ENCODE measurements at places on chromosomes 7 and 10.

GRCh38 chr7:155207326-155208002, 90.2 kb upstream of the INSIG1 start:
- DNase-seq, result no peak

GRCh38 chr7:151104411-151105235, 18.3 kb downstream of the AGAP3 start:
- no peak for DNase-seq

DNA sequence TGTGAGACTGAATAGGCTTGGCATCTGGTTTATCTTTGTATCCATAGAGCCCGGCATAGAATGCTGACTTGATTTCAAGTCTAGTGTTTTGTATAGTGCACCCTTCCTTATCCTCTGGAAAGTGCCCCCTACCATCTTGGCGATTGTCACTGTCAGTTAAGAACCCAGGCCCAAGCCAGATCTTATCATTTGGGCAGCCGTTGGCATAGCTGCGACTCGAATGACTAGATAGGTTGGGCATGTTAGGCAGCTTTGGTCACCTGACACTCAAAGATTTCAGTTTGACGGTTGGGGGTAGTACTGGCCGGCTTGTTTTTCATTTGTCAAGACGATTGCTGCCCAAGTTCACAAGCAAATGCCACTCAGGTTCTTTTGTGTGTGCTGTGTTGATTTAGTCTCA, 6.6 kb downstream of the NIPSNAP2 start:
- DNase-seq, result no peak

DNA sequence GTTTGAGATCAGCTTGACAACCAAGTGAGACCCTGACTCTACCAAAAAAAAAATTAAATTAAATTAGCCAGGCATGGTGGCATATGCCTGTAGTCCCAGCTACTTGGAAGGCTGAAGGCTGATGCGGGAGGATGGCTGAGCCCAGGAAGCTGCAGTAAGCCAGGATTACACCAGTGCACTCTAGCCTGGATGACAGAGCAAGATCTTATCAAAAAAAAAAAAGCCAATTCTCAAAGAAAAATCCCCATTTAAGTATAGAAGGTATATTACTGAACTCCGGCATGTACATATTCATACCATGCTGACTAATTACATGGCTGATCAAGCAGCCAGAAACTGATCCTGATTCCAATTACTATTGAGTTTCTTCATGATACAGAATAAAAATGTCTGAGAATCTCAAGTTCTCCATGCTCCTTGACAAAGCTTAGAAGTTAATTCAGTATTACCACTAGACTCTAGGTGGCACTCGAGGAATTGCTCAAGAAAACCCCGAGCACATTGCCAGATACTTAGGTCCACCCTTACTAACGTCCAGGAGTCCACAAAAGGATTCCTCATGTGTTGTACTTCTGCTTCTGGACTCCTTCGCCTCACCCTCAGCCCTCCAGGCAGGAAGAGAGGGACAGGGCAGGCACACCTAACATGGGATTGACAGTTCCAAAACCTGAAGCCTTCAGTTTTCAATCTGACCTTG, 148.9 kb downstream of the PARD3 start:
- DNase-seq, result no peak

DNA sequence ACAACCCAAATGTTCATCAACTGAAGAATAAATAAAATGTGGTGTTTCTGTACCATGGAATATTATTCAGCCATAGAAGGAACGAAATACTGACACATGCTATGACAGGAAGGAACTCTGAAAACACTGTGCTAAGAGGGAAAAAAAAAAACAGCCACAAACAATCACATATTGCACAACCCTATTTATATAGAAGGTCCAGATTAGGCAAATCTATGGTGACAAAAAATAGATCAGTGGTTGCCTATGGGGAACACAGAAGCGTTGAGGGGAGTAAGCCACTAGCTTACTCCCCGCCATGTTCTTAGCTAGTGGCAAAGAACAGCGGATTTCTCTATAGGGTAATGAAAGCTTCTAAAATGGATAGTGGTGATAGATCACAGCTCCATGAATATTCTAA, 198.4 kb downstream of the TPST1 start:
- no peak for DNase-seq

DNA sequence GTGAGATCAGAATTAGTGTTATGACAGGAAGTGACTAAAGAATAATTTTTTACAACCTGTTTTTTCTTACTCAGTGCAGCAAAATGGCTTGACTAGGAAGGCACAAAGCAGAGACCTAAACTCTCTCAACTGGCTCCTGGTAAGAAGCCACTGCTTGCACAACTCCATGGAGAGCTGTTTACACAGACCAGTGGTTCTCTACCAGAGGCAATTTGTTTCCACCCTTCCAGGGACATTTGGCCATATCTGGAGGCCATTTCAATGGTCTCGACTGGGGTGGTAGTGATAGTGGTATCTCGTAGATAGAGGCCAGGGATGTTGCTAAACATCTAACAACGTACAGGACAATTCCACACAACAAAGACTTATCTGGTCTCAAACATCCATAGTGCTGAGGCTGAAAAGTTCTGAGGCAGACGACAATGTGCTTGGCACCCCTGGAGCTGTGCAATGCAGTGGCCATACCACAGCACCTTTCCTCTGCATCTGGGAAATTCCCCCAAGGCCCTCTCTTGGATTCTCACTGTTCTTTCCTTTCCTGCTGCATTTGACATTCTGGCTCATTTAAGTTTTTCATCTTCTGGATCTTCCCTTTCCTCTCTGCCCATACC, 105.4 kb upstream of the LAMB4 start:
- no peak for DNase-seq

DNA sequence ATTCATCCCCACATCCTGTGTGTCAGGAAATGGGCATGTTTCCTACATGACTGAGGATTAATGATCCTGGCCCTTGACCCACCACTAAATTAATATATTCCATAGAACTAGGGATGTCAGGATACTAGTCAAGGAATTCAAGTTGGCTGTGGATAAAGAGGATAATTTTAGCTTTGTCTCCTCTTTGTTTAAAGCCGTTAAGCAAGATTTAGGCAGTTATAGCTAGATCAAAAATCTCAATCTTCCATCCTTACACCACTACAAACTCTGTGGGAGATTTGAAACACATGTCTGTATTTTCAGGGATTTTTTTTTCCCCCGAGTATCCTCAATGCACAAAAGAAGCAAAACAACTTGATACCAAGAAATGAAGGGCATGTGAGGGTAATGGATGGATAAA, 417.1 kb downstream of the MAGI2 start:
- no peak for DNase-seq

GRCh38 chr7:73682745-73683055, 553 bp downstream of the DNAJC30 start:
- no peak for DNase-seq

DNA sequence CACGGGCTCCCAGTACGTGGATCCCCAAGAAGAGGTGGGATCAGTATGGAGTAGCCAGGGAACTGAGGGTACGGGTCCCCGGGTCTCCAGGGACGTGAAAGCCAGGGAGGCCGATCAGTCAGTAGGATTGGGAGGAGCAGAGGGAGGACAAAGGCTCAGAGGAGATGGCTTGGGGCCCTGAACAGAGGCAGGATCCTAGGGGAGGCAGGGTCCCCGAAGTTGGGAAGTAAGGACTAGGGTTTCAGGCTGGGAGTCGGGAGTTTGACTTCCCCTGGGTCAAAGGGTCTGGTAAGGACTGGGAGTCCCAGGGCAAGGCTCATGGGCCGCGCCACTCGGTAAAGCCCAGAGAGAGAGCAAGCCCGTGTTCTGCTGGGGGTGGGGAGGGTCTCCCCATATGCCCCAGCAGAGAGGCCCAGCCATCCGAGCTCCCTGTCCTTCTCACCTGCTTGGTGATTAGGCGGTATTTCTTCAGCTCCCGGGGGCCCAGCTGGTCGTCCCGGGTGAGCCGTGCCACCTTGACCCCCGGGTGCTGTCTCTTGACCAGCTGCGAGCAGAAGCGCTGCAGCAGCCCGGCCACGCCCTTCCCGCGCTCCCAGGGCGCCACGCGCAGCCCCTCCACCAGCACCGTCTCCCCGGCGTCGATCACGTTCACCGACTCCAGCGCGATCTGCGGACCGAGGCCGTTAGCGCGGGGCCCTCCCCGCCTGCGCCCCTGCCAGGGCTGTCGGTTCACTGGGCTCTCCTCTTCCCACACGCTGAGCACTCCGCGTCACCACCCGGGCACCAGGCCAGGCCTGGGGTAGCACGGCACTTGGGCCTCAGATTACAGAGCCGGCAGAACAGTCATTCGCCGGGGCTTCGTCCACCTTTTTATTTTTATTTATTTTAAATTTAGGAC, 7.0 kb downstream of the NAT16 start:
- DNase-seq, result no peak

DNA sequence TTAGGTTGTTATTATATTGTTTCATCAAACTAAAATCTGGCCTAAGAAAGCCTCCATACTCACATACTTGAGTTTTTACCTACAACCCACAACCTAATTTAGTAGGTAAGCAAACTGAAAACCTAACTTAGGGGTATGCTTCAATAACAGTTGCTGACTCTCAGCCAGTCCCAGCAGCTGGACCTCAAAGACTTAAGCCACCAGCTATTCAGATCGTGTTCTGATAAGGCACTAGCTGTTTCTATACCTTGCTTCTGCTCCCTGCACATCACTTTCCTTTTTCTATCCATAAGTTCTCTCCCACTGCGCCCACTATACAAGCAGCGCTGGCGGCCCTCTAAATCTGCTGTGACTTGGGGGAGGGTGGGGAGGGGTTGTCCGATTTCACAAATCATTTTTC, 42.3 kb downstream of the SUGCT start:
- DNase-seq, result no peak

- no peak for DNase-seq
Observed at GRCh38 chr7:93910076-93910994, 4.0 kb downstream of the GNGT1 start.

GRCh38 chr10:49310460-49310859, 11.5 kb downstream of the C10orf71 start:
- peak; percentile 37 for DNase-seq

DNA sequence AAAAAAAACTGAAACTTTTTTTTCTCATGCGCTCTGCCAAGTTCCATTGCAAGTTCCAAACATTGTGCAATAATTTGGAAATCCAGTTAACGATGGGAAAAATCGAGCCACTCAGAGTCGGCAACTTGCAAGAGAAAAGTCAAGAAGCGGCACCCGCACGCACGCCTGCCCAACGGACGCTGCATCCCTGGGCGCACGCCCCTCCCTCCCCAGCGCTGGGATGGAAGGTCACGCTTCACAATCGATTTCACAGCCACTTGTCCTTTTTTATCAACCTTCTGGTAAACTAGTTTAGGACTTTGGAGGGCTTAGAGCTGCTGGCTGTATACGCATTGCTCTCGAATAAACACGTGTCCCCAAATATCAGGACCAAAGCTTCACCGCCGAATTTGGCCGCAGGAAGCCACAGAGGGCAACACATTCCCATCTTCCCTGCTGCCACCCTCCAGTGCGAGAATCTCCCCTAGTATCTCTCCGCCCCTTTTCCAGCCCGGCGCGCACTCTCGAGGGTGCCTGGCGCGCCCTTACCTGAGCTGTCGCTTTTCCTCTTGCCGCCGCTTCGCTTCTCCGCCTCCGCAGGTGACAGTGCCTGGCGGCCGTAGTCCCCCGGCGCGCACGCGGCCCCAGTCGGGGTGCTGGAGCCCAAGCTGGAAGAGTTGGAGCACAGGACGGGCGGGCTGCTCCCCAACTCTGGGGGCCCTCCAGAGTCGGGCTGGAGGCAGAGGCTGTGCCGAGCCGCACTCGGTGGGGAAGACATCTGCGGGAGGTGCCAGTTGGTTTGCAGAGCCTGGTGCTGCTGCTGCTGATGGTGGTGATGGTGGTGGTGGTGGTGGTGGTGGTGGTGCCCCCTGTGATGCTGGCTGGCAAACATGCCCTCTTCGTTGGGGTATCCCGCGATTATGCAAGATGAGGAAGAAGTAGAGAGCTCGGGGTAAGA, 857 bp downstream of the MEOX2 start:
- no peak for DNase-seq
